ENCODE measurements at places on chromosomes 2 and 18.

DNA sequence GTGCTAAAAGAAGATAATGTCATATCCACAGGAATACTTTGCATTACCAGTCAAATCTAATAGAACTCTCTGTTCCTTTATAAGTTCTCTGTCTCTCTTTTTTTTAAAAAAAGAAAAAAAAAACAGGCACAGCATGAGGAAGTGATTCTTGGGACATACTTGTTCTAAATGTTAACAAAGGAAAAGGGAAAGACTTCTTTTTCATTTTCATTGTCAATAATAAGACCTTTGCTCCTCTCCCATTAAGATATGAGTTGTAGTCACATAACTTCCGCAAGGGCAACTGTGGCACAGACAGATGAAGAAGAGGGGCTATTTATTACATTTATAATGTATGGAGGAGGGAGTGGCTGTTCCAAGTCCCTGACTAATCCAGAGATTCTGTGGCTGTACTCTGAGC, 4.7 kb downstream of the CD302 start:
- DNase-seq, result no peak

DNA sequence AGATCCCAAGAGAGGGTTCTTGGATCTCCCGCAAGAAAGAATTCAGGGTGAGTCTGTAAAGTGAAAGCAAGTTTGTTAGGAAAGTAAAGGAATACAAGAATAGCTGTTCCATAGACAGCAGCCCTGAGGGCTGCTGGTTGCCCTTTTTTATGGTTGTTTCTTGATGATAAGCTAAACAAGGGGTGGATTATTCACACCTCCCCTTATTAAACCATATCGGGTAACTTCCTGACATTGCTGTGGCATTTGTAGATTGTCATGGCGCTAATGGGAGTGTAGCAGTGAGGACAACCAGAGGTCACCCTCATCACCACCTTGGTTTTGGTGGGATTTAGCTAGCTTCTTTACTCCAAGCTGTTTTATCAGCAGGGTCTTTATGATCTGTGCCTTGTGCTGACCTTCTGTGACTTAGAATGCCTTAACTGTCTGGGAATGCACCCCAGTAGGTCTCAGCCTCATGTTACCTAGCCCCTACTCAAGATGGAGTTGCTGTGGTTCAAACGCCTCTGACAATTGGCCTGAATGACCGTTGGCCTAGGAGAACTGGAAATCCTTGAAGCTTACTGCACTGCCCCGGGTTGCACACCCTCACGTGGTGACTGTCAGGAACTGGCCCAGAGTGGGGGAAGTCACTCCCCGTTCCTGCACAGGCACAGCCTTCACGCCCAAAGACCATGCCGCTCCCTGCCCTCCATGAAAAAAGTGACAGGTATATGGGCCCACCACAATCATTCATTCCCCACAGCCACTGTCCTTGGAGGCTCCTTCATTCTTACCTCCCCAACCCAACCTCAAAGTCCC, 136.9 kb downstream of the SEPTIN10 start:
- DNase-seq, result no peak

DNA sequence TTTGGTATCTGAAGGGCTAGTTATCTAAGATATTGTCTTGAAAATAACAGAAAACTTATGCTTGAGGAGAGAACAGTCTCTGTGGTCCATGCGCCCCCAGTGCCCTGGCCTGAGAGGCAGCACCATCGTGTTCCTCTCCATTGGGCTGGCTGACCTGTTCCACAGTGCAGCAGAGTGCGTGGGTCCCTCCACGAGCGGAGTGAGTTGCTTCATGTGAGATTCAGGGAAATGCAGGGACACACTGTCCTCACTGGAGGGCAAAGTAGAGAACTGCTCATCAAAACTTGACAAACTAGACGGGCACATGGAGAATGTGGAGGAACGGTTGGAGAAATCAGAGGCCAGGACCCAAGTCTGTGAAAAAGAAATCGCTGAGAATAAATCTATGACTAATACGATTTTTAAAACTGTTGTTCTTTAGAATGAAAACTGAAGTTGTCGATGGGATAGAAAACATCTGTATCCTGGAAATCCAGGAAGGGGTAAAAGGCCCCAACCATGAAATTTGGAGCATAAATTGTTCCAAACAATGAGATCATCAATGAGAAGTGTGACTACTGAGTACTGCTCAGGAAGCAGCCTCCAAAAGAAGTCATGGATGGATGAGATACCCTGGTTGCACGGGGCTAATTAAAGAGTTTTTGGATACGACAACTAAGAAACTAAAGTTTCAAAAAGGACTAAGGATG, 58.1 kb downstream of the REV1 start:
- DNase-seq, result no peak

- DNase-seq, result peak; percentile 6
Observed at GRCh38 chr2:16900405-16901025, 234.9 kb upstream of the CYRIA start.

DNA sequence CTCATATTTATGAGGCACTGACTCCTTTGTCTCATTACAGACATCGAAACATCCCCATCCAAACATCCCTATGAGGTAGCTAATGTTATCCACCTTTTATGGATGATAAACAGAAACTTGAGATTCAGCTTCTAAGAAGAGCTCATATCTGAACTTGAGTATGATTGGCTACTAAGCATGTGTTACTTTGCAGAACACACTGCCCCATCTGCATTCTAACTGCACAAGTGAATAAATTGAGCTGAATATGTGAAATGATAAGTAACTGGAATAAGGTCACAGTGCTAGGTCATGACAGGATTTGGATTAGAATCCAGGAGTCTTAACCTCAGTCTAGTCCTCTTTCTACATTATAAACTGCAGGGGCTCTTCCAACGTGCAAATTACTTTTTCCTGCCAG, 172.7 kb downstream of the SETBP1 start:
- DNase-seq, result no peak

GRCh38 chr2:20226152-20226545, 1.2 kb upstream of the SDC1 start:
- no peak for DNase-seq

DNA sequence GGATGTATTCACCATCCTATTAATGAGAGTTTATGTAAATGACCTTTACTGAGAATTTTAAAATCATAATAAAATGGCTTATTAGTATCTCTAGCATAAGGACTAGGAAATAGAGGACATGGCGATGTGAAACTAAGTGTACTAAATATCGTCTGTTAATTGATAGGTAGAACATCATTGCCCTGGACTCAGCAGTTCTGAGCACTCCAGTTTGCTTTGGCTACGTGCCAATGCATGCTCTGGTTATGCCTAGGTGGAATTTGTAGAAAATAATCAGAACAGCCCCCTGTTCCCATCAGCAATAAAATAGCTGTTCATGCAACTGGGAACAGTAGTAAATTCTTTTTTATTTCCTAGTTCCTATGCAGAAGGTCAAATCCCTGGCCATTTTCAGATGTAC, 247.8 kb downstream of the DOK6 start:
- no peak for DNase-seq

- DNase-seq, result no peak
Observed at GRCh38 chr2:53021292-53021691, 746.3 kb upstream of the CHAC2 start.

GRCh38 chr2:42342061-42342794, 18.8 kb downstream of the COX7A2L start:
- no peak for DNase-seq

DNA sequence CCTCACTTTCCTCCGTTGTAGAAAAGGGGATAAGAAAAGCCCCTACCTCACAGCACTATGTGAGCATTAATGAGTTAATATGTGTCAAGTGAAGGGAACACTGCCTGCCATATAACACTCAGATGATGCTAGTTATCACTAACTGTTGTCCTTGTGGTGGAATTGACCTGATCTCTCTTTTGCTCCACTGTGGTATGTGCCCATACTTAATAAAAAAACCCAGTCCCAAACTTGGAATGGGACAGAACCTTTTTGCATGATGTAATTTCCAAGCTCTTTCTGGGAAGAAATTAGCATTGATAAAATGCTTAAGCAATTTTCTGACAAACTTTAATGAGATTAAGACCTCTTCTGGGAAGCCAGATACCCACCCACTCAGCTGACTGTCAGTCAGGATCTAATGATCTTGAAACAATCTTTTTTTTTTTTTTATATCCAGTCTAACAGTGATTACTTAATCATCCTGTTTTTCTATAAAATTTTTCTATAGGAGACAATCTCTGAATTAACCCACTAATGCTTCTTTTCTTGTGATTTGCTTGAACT, 158.7 kb downstream of the ZBTB7C start:
- DNase-seq, result no peak

DNA sequence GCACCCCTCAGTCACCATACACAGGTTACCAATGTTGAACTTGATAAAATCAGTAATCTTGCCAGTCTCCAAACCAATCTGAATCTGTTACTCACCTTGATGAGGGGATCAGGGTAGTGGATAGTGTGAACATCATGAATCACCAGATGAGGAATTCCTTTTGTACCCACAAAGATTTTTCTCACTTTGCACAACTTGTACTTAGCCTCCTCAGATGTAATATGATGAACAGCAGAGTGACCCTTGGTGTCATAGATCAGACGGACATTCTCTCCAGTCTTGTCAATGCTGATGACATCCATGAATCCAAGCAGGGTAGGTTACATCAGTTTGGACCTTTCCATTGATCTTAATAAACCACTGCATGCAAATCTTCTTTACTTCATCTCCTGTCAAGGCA, 54.7 kb downstream of the MDH1 start:
- DNase-seq, result no peak

GRCh38 chr18:48623468-48624235, 84.8 kb downstream of the CTIF start:
- DNase-seq, result no peak

DNA sequence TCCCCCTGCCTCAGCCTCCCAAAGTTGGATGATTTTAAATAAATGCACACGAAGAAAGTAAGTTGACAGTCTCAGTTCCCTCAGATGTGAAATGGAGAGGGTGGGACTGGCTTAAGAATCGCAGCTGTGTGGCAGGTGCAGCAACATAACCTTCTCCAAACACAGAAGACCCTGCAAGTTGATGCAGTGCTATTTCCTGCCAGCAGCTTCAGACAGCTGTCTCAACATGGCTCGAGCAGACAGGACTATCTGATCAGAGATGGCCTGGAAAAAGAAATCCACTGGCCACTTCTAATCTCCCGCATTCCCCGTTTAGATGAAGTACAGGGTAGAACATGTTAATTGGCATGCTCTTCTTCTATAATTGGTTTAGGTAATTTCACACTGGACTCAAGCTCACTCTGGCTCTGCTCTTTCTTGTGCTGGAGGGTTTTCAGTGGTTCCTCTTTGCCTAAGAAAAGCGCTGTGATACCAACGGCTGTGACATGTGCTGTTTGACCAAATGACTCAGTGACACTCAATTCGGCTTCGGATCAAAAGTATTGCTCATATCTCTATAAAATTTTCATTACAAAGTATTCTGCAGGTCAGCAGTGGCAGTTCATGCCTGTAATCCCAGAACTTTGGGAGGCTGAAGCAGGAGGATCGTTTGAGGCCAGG, 40.2 kb downstream of the MYOM1 start:
- DNase-seq, result no peak

GRCh38 chr2:163982938-163983337, 247.1 kb upstream of the FIGN start:
- DNase-seq, result no peak

DNA sequence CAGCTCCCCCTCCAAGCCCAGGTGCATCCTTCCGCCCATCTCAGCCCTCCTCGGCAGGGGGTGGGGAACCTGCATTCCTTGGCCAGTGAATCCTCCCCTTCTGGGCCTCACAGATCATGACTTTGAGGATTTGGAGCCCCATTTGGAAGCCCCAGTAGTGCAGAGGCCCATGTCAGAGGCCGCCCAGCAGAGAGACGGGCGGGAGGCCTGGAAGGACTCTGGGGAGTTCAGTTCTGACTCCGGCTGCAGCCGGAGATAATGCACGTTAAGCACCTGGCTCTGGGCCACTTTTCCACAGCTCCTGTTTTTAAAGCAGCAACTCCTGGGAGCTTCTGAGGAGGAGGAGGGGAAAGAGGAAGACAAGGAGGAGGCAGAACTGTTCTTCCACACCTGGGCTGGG, 14.9 kb downstream of the ATOH8 start:
- DNase-seq, result no peak

- DNase-seq, result no peak
Observed at GRCh38 chr2:45170191-45171135, 161.2 kb upstream of the SIX2 start.

- DNase-seq, result no peak
Observed at GRCh38 chr2:54404270-54404669, 51.9 kb upstream of the SPTBN1 start.

DNA sequence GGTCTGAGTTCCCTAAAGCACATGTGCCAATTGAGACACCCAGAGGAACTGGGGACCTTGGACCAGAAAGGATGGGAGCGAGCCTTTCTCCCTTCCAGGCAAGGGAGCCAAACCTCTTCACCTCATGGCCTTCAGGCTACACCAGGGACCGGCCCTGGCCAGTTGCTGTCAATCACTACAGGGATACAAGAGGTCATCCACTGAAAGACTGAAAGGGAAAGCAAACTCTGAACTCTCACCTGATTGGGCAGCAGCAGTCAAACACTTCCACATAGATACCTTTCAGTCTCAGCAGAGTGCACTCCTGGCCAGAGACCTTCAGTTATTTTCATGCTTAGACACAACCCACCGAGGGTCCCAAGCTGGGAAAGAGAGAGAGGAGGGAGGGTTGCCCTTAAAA, 1956.0 kb upstream of the LRRTM1 start:
- DNase-seq, result no peak

DNA sequence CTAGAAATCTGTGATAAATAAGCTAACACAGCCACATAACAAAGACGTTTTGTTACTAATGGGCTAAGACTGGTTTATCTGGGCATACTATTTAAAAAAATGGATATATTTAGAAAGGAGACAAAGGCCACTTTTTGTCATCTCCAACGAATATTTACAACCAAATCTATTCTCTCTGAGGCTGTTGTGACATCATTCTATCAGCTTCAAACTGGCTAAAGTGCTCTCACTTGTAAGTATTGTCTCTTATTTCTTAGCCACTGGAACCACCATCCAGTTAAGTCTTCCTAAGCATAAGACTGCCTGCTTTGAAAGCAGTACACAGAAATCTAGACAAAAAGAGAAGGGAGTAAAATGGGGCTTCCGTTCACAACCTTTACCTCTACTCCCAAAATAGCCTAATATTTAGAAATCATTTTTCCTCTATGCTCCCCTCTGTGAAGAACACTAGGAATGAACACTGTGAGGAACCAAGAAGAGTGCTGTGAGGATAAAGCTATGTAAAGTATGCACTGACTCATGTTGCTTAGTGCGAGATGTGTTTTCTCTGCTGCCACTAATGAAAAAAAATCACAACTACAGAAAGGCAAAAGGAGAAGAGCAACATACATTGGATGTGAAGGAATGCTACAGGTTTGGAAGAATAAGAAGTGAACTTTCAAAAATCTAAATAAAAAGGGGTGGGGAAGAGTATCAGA, 264.1 kb downstream of the EXOC6B start:
- no peak for DNase-seq

- no peak for DNase-seq
Observed at GRCh38 chr2:60796573-60797509, 40.8 kb downstream of the PAPOLG start.

GRCh38 chr18:80200932-80201672, 46.2 kb downstream of the PARD6G start:
- no peak for DNase-seq
